ENCODE measurements at places on chromosomes 16 and 17.

DNA sequence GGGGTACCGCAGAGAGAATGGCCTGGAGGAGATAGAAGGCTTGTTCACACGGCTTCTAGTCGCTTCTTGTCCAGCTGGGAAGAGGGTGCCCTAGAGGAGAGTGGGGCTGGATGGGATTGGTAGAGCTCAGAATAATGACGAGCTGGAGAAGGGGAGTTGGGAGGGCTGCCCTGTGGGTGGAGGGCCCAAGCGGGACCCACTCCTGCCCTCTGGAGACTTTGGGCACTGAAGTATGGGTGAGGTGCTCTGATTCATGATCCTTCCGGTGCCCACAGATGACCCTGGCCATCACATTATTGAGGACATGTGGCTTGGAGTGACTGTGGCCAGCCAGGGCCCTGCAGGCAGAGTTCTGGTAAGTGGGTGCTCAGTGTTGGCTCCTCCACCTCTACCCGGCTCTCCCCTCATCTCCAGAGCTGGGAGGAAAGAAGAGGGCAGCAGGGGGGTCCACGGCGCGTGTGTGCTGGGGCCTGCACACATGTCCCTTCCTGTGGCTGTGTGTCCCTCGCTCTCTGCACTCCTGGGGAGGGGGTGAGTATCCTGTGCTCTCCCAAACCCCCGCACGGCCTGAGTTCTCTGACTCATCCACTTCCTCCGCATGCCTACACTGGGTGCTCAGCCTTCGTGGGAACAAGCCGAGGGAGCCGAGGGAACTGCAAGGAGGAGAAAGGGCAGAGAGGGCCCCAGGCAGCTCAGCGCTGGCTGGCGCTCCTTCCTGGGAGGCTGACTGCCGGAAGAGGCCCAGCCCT lies 8.5 kb downstream of the ITGA3 start:
- DNase-seq = no peak

DNA sequence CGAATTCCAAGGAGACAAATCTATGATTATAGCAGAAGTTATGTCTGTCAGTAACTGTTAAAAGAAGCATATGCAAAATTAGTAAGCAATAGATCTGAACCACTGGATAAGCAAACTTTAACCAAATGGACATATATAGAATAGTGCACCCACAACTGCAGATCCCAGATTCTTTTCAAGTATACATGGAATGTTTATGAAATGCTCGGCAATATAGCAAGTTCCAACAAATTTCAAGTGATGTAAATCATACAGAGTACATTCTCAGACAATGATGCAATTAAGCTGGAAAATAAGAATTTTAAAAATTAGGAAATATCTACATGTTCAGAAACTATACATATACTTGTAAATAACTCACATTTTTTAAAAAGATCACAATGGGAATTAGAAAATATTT lies 8.4 kb upstream of the HELZ start:
- DNase-seq = no peak

GRCh38 chr17:80720610-80721577 lies 176.3 kb downstream of the RPTOR start:
- peak; percentile 70 for DNase-seq

GRCh38 chr17:79008666-79009387 lies 737 bp downstream of the CANT1 start:
- DNase-seq = no peak

- DNase-seq = peak; percentile 28
Measured at GRCh38 chr17:59607817-59608403, 11.8 kb upstream of the CLTC start.

DNA sequence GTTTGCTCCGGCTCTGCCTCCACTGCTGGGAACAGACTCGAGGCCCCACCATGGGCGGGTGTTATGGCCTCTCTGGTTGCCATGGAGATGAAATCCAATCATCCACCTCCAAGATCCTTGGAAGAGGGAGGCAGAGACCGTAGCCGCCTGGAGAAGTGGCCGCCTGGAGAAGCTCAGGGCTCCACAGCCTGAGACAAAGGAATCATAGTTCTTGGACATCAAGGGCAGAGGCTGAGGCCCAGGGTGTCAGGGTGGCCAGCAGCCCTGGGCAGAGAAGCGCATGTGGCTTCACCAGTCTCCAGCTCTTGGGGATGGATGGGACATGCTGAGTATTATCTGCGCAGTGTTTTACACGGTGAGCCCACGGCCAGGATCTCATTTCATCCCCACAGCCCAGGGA lies 36.2 kb downstream of the ABR start:
- DNase-seq = no peak

GRCh38 chr17:17691468-17692263 lies 10.4 kb downstream of the RAI1 start:
- no peak for DNase-seq

DNA sequence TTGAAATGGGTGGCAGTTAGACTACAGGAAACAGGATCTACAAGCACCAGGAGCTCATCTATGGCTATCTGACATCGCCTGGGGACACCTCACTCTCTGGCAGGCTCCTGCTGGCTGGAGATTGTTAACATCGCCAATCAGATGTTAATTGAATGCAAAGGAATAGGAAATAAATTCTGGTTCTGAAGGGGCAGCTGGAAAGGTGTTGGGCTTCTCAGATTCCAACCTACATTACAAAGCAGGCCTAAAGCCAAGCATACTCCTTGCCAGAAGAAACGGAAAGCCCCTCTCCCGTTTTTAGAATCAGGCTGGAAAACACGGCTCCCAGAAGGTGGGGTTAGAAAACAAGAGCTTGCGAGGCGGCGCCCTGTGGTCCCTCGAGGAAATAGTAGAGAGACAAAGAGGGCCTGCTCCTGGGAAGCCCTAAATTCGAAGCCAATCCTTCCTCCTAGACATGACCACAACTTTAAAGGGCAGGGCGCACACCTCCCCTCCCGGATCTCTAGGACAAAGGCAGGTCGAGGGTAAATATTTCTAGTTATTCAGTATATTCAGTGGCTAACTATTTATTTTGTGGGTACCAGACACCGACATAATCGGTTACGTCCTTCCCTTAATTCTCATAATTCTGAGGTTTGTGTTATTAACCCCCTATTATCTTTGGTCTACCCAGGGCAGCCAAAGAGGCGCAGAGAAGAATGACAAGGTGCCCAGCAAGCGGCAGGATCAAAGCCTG lies 763 bp upstream of the TOM1L1 start:
- no peak for DNase-seq

DNA sequence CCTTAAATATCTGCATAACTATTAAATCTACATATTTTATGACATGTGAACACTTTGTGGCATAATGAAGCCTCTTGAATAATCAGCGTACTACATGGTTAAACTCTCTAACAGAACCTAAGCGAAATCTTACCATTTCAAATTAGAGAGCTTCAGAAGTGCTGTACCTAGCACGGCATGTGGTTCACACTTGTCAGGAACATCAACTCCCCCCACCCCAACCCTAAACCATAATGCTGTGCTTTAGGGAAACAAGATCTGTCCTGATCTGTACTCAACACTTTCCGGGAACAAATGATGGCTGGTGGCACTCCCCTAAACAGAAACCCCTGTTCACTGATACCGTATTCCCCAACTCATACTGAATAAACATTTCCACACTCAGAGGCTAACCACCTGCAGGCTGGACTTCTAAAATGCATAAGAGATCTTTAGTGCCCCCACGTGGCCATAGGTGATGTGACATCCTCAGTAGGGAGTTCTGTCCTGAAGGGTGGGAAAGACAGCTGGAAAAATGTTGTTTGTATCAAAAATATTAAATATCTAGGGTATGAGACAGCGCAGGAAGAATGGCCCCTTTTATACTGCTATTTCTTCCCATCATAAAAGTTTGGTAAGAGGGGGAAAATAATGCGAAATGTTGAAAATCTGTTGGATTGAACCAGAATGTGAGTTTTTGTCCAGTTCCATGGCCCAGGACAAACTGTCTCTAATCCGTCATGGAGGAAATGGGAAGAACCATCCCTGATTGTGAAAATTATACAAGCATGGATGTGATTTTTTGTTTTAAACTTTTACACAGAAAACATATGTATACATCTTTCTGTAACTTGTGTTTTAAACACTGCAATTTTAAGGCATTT lies 88.6 kb downstream of the USP31 start:
- DNase-seq = peak; percentile 45

GRCh38 chr17:3693829-3694231 lies 2.1 kb downstream of the P2RX5 start:
- peak; percentile 48 for DNase-seq

DNA sequence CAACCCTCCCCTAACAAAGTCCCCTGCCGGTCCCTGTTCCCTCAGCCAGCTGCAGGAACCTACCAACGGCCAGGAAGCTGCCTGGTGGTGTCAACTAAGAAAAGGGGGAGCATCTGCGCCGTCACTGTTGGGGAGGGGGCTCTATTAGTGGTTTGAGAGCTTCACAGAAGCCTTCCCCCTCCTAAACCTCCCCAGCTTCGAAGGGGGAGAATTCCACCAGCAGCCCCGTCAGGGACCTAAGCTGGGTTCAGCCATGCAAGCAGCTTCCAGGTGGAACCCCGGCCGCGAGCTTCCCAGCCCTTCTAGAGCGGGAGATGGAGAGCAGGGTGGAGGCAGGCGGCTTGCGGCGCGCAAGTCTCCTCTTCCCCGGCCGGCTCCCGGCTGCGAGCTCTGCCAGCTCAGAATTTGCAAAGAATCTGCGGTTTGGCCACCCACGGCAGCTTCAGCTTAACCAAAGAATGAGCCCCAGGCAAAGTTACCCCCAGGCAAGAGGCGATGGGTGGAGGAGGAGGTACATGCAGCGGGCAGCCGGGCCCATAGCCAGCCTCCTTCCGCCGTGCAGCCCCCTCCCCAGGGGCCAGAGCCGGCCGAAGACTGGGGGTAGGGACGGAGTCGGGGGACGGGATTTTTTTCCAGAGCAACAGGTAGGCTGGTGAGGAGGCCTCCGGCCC lies 33.7 kb downstream of the DDX19A start:
- peak; percentile 59 for DNase-seq

DNA sequence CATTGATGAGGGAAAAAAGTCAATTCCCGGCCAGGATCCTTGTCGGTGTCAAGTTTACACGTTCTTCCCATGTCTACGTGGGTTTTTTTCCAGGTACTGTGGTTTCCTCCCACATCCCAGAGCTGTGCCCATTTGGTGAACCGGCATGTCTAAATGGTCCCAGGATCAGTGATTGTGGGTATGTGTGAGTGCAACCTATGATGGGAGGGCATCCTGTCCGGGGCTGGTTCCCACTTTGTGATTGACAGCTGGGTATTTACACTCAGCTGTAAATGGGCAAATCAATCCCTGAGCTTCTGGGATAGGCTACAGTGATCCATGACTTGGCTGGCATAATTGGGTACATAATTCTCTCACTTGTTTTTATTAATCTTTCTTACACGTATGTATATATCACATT lies 91.2 kb upstream of the IRX6 start:
- no peak for DNase-seq

GRCh38 chr16:5066511-5066910 lies 755 bp upstream of the C16orf89 start:
- DNase-seq = no peak

- DNase-seq = no peak
Measured at GRCh38 chr17:74833501-74834377, 25.9 kb downstream of the GRIN2C start.

GRCh38 chr17:82400830-82401229 lies 17.3 kb upstream of the HEXD start:
- peak; percentile 57 for DNase-seq

- no peak for DNase-seq
Measured at GRCh38 chr17:45628019-45628418, 137.5 kb upstream of the PLEKHM1 start.

All from CD4-positive, alpha-beta T cell treated with Interleukin-10 for 1 hour (primary cell).